ENCODE measurements at places on chromosomes 2 and 18. TPM values are rescaled to one million over a fixed set of nuclear protein-coding genes. Genes with fewer than 3 reads are reported as not detected.

RND3 gene
- 64.4 TPM for total RNA-seq

CAVIN2 gene
- total RNA-seq = 82.5 TPM

RNF125 gene
- total RNA-seq = 0.30 TPM

VWC2L gene
- total RNA-seq = not detected

DYNAP gene
- not detected for total RNA-seq

Measured in epithelial cell of umbilical artery (primary cell).